Heart left ventricle (tissue), 16 donors: ENCODE measurements at places on chromosomes 5 and 9. TPM values are rescaled to one million over a fixed set of nuclear protein-coding genes. Genes with fewer than 3 reads are reported as not detected.
A peak's percentile ranks its signal among the peaks of the same experiment; 100 is the strongest.

DNA sequence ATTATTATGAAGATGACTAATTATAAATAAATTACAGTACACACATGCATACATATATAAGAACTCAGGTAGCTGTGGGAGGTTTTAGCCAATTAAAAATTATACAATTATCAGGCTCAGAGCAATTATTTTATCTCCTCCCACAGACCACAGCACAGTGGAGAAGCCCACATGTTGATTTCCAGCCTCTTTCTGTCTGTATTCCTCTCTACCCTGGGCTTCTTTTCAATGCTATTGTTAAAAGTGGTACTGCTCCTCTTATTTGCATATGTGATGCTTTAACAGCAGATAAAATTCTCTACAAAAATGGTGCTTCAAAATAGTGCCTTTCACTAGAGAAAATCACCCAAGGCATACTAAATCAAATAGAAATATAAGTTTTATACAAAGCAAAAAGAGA, 218.7 kb downstream of the NFIB start:
- no peaks in the 10 kb centered on the region for H3K4me1 ChIP-seq
- H3K27me3 ChIP-seq = no peaks in the 10 kb centered on the region
- H3K36me3 ChIP-seq = no peaks in the 10 kb centered on the region
- H3K27ac ChIP-seq = peak overlapping the region; percentile 79
- no peak for DNase-seq

Gene NCBP1
- total RNA-seq = 20.7 TPM

DNA sequence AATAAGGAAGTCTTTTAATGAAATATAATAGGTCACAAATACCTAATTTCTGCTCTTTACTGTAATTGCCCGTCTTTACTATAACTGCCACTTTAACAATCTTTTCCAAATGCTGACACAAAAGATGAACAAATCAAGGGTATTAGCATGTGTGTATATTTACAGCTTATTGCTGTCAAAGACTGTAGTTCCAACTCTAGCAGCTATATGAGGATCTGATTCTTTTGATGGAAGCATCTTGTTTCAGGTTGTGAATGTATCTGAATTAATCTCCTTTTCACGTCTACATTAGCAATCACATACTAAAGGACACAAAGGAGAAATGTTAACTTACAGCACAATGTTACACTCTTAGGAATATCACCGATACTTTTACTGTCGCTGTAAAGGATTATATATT, 27.9 kb downstream of the RFX3 start:
- H3K4me3 ChIP-seq = no peak overlapping the region
- H3K4me1 ChIP-seq = peaks cover 24% of the 10 kb centered on the region
- no peaks in the 10 kb centered on the region for H3K27me3 ChIP-seq
- DNase-seq = no peak
- no peak overlapping the region for H3K27ac ChIP-seq

DNA sequence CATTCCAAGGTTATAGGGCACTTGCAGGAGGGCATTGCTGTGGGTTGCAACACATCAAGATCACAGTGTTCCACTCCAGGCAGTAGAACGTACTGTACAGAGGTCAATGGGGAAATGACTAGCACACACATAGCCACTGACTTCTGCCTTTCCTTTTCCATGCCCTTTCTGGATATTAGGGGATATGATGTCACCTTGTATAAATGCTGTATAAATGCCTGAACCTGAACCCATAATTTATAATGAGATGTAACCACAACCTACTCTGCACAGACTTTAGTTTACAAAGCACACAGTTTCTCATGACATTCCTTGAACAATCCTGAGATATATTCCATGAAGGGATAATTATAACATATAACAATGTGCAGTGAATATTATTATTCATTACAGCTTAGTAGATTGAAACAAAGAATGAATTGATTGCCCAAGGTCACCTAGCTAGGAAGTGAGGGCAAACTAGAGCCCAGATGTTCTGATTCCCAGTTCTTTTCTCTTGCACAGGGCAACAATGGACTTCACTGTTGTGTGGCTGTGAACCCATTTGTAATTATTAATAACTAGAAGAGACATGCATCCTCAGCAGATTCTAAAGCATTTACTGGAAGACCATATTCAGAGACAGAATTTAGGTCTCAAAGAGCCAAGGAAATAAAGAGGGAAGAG, 5.6 kb upstream of the ABLIM3 start:
- no peaks in the 10 kb centered on the region for H3K27me3 ChIP-seq
- no peak overlapping the region for H3K4me3 ChIP-seq
- H3K27ac ChIP-seq = peak overlapping the region; percentile 64
- no peaks in the 10 kb centered on the region for H3K36me3 ChIP-seq
- DNase-seq = no peak
- peaks cover 24% of the 10 kb centered on the region for H3K4me1 ChIP-seq

Gene PRDM12
- total RNA-seq = not detected

Gene TRIM14
- total RNA-seq = 3.4 TPM

GRCh38 chr9:18488886-18489285, 14.9 kb downstream of the ADAMTSL1 start:
- no peaks in the 10 kb centered on the region for H3K27me3 ChIP-seq
- H3K36me3 ChIP-seq = no peaks in the 10 kb centered on the region
- H3K4me3 ChIP-seq = no peak overlapping the region
- DNase-seq = no peak
- H3K4me1 ChIP-seq = no peaks in the 10 kb centered on the region

Gene CDH18
- not detected for total RNA-seq

GRCh38 chr9:122138560-122139268, 20.9 kb downstream of the NDUFA8 start:
- peaks cover 11% of the 10 kb centered on the region for H3K4me1 ChIP-seq
- no peak for DNase-seq
- peaks cover 4% of the 10 kb centered on the region for H3K36me3 ChIP-seq
- H3K27ac ChIP-seq = no peak overlapping the region
- no peaks in the 10 kb centered on the region for H3K27me3 ChIP-seq

Gene COMMD10
- 29.8 TPM for total RNA-seq

DNA sequence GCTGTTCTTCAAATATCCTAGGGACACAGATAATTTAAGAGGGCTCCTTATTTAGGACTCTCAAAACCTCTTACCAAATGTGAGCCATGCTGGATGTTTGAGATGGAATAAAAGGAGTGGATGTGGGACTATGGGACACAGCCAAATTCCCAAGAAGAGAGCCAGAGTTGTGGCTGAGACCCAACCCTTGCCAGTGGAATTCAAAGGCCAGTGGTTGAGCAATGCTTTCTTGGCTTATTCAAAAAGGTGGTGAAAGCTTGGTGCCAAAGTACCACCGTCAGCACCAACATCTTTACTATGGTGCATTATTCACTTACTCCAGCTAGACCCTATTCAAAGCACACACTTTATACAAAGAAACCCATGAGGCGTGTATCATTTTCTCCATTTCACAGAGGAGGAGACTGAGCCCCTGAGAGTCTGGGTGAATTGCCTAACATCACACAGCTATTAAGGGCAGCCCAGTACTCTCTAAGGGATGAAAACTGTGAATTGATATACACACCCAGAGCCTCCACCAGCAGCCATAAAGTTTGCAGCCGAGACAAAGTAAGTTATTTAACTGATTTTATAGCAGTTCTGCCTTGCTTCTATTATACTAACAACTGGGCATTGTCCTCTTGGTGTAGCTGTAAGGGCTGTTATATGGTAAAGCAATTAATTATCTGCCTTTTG, 391.7 kb downstream of the ACTL7B start:
- H3K27me3 ChIP-seq = no peaks in the 10 kb centered on the region
- no peaks in the 10 kb centered on the region for H3K36me3 ChIP-seq
- DNase-seq = no peak
- H3K4me1 ChIP-seq = peaks cover 6% of the 10 kb centered on the region

Gene MEGF10
- total RNA-seq = 0.32 TPM

- H3K36me3 ChIP-seq = no peaks in the 10 kb centered on the region
- no peak overlapping the region for H3K4me3 ChIP-seq
- no peak overlapping the region for H3K27ac ChIP-seq
- no peaks in the 10 kb centered on the region for H3K27me3 ChIP-seq
- peak; percentile 25 for DNase-seq
These were observed 686.5 kb upstream of the DMAC1 start for GRCh38 chr9:8486095-8486494.

Gene GFRA3
- total RNA-seq = 0.35 TPM

Gene KIF20A
- 0.21 TPM for total RNA-seq
